ENCODE measurements at places on chromosomes 5 and 9.

GRCh38 chr5:33995865-33996264, 11.4 kb upstream of the SLC45A2 start:
- no peak for DNase-seq

DNA sequence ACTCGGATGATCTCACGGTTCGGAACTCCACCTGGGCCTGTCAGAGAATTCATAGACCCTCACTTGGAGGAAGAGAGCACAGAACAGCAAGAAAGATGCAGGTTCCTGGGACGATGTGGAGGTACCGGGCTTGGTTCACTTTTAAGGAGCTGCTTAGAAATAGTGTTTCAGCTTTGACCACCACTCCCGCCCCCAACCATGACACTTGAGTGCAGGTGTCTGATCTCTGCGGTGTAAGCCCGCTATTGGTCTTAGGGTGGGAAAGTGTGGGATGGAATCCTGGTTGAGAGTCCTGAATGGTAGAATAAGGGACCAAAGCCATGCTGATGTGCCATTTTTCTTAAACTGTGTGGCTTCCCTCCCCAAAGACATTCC, 97.2 kb upstream of the LMX1B start:
- DNase-seq = no peak

- DNase-seq = peak; percentile 55
These were observed 13.7 kb downstream of the GLRX start for GRCh38 chr5:95808686-95809413.

GRCh38 chr9:132725306-132725705, 55.0 kb downstream of the GTF3C4 start:
- no peak for DNase-seq

GRCh38 chr9:86072394-86072877, 26.9 kb downstream of the GOLM1 start:
- DNase-seq = no peak

- peak; percentile 51 for DNase-seq
These were observed 97.4 kb downstream of the OSTF1 start for GRCh38 chr9:75185585-75186170.

DNA sequence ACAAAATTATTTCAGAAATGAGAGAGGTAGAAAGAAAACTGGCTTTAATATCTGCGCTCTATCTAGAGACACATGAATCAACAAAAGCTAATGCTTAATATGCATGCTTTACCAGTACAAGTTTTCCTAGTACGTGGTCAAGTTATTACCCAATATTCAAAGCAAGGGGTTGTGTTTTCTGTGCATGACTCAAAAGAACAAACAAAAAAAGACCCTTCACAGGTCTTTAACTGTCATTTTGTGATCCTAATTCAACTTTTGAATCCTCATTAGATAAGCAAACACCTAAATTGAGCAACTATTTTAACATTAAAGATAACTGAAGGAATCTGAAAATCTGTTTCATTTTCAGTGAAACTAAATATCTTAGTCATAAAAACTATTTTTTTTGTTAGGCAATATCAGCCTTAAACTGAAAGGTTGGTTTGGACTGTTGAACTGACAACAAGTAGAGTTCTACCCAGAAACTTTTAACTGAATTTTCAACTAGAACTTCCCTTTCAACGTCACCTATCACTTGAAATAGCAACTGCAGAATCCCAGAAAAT, 12.5 kb downstream of the ST8SIA4 start:
- no peak for DNase-seq

Data from stimulated activated CD4-positive, alpha-beta T cell treated with anti-CD3 and anti-CD28 coated beads, TNF-alpha, amount 100 ng/mL, for 48 hours (primary cell).